Stimulated activated CD8-positive, alpha-beta memory T cell treated with anti-CD3 and anti-CD28 coated beads, Interleukin-2, amount 100 ng/mL, for 1 hour (primary cell): ENCODE measurements at places on chromosomes 5 and 9.

GRCh38 chr9:12884736-12885395 lies 110.0 kb downstream of the LURAP1L start:
- no peak for DNase-seq

DNA sequence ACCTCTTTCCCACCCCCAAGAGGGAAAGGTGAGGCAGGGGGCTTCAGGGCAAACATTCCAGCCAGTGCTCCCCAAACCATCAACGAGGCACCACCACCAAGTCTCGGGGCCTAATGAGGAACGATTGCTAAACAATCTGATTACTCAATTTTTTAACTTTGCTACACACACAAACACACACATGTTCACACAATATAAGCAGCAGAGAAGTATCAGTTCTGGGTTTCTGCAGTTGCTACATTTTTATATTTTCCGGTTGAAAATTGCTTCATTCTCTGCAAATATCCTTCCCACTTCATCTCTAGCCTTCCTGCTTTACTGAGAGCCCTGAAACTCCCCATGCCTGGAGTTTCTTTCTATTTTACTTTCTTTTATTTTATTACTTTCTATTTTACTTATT lies 60.2 kb downstream of the FEM1C start:
- no peak for DNase-seq

- no peak for DNase-seq
Measured at GRCh38 chr9:1939926-1940368, 75.2 kb upstream of the SMARCA2 start.

DNA sequence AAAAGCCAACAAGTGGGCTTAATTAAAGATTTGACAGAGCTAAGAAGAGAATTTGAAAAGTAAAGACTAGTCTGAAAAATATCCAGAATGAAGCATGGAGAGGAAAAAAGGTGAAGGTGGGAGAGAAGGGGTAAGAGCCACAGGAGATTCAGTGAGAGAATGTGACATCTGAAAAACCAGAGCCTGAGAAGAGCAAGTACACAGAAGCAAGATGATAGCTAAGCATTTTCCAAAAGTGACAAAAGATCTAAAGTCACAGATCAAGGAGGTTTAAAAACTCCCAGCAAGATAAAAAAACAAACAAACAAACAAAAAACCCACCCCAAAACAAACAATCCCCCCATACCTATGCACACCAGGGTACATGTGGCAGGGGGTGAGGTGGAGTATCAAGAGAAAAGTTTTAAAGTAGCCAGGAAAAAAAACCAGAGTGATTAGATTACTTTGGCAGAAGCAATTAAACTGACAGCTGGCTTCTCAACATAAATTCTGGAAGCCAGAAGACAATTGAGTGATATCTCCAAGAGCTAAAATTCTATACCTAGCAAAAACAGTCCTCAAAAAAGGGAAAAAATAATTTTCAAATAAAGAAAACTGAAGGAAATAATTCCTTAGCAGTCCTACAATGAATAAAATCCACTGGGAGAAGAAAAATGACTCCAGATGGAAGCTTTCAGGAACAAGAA lies 111.4 kb downstream of the RAPGEF6 start:
- no peak for DNase-seq

DNA sequence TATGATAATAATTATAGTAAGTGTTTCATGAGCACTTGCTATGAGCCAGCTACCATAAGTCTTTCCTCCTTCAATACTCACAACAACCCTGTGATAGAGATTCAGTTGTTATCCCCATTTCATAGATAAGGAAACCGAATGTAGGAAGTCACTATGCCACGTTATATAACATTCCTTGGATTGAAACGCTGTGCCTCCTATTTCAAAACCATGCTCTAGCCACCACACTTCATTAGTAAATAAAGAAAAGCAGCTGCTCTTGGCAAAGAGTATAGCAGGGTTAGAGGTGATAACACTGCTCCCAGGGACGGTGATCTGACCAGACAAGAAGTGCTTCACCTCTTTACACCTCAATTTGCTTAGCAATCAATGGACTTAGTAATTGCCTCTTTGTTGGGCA lies 5.5 kb downstream of the ADAMTS12 start:
- DNase-seq, result no peak

GRCh38 chr5:66554884-66555283 lies 41.3 kb upstream of the MAST4 start:
- DNase-seq, result no peak

- DNase-seq, result no peak
Measured at GRCh38 chr5:176440927-176441706, 7.1 kb upstream of the FAF2 start.

DNA sequence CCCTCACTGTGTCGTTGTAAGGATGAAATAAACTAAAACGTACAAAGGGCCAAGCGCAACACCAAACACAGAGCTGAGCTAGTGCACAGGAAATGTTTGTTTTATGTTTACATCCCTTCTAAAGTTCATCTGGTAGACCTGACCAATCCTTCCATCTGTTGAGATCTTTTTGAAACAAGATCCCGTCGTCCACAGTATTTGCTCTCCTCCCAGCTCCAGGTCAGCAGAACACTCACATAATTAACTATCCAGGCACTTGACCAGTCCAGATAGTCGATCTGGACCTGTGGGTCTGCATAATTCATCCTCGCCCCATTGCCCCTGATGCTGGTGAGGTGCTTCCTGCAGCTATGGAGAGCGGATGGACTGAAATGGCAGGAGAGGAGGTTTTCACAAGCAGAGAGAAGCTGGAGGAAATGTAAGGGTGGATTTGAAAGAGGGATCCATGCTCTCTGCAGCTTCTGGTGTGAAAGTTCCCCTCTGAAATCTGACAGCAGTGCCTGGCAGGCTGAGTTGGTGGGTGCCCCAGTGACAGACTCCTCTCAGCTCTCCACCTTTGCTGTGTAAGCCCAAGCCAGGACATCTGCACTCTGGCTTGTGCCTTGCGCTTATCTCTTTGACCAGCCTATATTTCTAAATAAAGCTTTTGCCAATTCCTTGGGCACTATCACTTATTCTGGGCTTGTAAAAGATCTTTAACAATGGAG lies 102.4 kb downstream of the TTLL11 start:
- DNase-seq, result no peak

- no peak for DNase-seq
Measured at GRCh38 chr5:115541611-115542010, 3.0 kb downstream of the FEM1C start.

DNA sequence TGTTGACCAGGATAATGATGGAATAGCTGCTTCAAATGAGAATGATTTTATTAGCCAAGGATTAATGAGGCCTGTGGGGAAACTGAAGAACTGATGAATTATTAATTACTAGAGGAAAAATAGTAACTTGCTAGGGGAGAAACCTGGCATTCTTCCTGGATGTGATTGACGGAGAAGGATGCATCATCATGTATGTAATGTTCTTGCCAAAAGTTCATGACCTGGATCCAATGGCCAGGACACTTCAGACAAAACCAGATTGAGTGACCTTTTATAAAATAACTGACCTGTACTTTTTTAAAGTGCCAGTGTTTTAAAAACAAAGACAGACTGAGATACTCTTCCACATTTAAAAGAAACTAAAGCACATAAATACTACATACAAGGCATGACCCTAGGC lies 23.7 kb downstream of the KIAA1191 start:
- DNase-seq, result no peak

- no peak for DNase-seq
Measured at GRCh38 chr9:129806061-129806460, 3.1 kb downstream of the TOR1B start.

DNA sequence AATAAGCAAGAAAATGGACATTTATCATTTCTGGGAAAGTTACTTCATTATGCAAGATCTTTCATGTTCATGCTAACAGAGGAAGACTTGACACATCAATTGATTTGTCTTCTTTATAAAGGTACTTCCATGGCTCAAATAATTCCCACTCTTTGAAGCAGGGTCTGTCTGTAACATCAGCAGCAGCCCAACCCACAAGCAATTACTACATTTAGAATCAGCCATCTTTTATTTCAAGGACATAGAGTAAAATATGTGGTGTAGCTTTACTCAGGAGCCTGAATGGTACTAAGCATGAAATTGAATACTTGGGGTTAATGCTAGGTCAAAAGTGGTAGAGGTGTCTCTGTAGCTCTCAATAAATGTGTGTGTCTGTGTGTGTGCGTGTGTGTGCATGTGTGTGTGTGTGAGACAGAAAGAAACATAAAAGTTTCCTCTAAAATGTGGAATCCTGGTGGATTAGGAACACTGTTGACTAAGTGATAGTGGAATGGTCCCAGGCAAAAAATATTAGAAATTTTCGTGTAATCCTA lies 581.1 kb downstream of the CAAP1 start:
- no peak for DNase-seq

GRCh38 chr5:143026380-143026779 lies 256.2 kb downstream of the ARHGAP26 start:
- no peak for DNase-seq

GRCh38 chr9:32841314-32841713 lies 58.0 kb downstream of the TMEM215 start:
- DNase-seq, result no peak

GRCh38 chr5:126909856-126910255 lies 120.5 kb downstream of the MARCHF3 start:
- no peak for DNase-seq

GRCh38 chr5:96157841-96158291 lies 196.2 kb upstream of the ELL2 start:
- DNase-seq, result no peak

DNA sequence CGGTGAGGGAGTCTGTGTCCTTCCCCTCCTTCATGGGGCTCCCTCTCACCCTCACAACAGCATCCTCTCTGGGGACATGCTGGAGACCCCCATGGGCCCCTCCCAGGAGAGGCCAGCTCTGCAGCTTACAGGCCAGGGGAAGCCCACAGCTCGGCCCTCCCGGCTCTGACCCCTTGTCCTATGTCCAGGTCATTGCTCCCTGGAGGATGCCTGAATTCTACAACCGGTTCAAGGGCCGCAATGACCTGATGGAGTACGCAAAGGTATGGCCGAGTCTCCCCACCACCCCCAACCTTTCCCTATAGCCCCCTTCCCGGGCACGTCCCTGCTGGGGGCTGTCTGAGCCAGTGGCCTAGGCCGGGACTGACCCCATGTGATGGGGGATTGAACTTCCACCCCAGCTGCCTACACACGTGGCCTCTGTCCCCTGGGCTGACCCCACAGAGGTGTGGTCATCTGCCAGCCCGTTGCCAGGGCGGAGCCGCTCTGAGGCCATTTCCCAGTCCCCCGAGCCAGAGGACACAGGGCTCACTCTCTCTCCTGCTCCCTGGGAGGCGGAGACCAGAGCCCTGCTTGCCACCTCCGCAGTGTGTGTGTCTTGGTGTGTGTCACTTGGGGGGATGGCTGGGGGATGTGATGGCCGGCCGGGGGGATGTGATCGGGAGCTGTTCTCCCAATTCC lies 21.9 kb downstream of the ASS1 start:
- no peak for DNase-seq

GRCh38 chr5:32190095-32190494 lies 16.0 kb upstream of the GOLPH3 start:
- DNase-seq, result no peak

DNA sequence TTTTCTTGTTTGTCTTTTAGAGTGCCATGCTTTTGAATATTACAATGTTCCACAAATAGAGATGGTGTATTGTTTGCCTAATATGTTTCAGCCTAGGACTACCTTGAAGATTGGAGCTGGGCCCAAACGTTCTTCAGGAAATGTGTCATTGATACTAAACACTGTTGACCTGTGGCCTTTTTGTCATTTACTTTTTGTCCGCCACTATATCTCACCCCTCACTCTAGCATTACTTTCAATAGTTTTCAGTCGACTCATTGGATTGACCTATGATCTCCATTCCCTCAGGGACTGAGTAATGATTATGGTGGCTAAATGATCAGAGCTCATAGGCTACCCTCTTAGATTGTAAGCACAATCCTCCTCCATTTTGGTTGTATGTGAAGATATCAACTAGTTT lies 115.8 kb downstream of the NUDT12 start:
- no peak for DNase-seq

GRCh38 chr5:149062371-149063016 lies 368 bp downstream of the SH3TC2 start:
- no peak for DNase-seq

DNA sequence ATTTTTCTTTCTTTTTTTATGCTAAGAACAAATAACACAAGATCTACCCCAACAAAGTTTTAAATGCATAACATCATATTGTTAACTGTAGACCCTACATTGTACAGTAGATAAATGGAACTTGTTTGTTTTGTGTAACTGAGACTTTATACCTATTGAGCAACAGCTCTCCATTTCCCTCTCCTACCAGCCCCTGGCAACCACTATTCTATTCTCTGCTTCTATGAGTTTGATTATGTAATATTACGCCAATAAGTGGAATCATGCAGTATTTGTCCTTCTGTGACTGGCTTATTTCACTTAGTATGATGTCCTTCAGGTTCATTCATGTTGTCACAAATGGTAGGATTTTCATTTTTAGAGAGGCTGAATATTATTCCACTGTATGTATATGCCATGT lies 308.2 kb upstream of the PRR16 start:
- DNase-seq, result no peak

- no peak for DNase-seq
Measured at GRCh38 chr9:86706391-86706790, 240.9 kb downstream of the GAS1 start.

GRCh38 chr5:8613078-8613685 lies 744.2 kb downstream of the MTRR start:
- DNase-seq, result no peak

DNA sequence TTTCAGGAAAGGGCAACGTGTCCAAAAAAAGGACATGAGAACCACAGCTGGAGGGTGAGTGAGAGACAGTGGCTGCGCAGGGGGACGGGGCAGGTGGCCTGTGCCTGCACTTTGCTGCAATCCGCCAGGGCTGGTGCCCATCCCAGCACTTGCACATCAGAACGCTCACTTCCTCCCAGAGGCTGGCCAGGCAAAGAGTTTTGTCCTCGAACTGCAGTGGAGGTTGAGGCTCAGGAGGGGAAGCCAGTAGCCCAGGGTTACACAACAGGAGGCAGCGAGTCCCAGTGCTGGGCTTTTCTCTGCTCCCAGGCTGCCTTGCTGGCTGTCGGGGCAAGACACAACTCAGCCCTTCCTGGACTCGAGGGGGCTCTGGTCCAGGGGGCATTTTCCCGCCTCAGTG lies 33.1 kb downstream of the CRB2 start:
- DNase-seq, result no peak

DNA sequence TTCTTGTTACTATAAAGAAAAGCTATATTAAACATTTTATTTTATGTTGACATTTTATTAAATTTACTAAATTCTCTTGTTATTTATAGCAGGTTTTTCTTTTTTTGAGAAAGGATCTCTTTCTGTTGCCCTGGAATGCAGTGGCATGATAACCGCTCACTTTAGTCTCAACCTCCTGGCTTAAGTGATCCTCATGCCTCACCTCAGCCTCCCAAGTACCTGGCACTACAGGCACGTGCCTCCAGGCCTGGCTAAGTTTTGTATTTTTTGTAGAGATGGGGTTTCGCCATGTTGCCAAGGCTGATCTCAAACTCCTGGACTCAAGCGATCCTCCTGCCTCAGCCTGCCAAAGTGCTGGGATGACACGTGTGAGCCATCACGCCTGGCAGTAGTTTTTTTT lies 280.2 kb upstream of the C9orf72 start:
- no peak for DNase-seq

- DNase-seq, result no peak
Measured at GRCh38 chr5:74375271-74375670, 265.3 kb downstream of the ENC1 start.

- no peak for DNase-seq
Measured at GRCh38 chr9:16333691-16334090, 536.8 kb downstream of the BNC2 start.

- DNase-seq, result no peak
Measured at GRCh38 chr5:148931453-148932057, 105.1 kb downstream of the ADRB2 start.

GRCh38 chr5:143206196-143207053 lies 197.1 kb downstream of the NR3C1 start:
- no peak for DNase-seq

GRCh38 chr9:87226896-87227295 lies 270.8 kb upstream of the DAPK1 start:
- DNase-seq, result no peak
